ENCODE measurements at places on chromosomes 12 and 14.

GRCh38 chr14:68939893-68940613 lies 39.0 kb downstream of the ACTN1 start:
- DNase-seq, result peak; percentile 45

DNA sequence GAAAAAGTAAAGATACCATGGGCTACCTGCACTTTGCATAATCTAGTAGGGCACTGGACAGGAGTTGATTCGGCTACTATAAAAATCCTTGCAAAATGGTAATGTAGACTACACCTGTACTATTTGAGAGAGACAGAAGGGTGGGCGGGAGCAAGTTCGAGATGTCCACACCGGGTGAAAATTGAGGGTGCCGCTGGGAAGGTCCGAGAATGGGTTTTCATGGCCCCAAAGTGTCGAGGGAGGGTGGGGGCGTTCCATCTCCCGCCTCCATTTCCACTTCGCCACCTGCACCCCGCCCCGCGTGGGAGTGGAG lies 648 bp downstream of the SNX6 start:
- DNase-seq, result no peak

GRCh38 chr12:2583642-2584401 lies 210.9 kb upstream of the FKBP4 start:
- no peak for DNase-seq

GRCh38 chr14:81633496-81633895 lies 99.8 kb upstream of the SEL1L start:
- DNase-seq, result no peak

GRCh38 chr12:113448873-113449272 lies 22.8 kb downstream of the LHX5 start:
- no peak for DNase-seq

- no peak for DNase-seq
Measured at GRCh38 chr12:104520242-104520900, 63.6 kb downstream of the CHST11 start.

GRCh38 chr14:101838476-101838875 lies 77.0 kb downstream of the PPP2R5C start:
- DNase-seq, result no peak

- no peak for DNase-seq
Measured at GRCh38 chr14:88351966-88352691, 29.1 kb upstream of the KCNK10 start.

DNA sequence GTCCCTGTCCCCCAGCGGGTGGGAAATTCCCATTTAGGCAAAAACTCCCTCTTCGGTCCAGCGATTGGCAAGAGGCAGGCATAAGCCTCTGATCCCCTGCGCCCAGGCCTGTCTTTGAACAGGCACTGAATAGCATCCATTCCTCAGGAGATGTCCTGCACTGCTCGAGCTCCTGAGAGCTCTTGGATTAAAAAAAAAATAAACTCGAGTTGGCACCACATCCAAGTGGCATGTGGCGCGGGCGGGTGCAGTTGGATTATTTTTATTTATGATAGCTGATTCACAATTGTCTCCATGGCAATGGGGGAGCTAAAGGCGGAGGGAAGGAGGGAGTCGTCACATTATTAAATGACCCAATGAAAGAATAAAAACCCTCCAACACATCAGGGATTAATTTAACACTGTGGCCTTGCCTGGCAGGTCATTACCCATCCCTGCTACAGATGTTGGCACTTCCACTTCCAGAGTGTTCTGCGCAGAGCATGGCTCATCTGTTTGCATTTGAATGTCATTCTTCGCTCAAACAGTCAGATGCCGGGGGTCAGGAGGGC lies 207.2 kb downstream of the AACS start:
- DNase-seq, result no peak

DNA sequence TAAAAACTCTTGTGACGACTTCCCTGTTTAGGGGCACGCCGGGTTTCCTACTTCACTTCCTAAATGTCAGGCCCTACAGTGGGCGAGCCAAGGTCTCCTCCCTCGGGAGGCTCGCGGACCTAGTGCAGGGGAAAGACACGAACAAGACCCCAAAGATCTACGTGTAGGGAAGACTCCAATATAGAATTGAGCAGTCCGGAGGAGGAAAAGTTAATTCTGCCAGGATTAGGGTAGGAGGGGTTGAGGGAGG lies 564 bp downstream of the ATXN3 start:
- DNase-seq, result peak; percentile 12

GRCh38 chr12:124864326-124864752 lies 675 bp upstream of the SCARB1 start:
- DNase-seq, result no peak

DNA sequence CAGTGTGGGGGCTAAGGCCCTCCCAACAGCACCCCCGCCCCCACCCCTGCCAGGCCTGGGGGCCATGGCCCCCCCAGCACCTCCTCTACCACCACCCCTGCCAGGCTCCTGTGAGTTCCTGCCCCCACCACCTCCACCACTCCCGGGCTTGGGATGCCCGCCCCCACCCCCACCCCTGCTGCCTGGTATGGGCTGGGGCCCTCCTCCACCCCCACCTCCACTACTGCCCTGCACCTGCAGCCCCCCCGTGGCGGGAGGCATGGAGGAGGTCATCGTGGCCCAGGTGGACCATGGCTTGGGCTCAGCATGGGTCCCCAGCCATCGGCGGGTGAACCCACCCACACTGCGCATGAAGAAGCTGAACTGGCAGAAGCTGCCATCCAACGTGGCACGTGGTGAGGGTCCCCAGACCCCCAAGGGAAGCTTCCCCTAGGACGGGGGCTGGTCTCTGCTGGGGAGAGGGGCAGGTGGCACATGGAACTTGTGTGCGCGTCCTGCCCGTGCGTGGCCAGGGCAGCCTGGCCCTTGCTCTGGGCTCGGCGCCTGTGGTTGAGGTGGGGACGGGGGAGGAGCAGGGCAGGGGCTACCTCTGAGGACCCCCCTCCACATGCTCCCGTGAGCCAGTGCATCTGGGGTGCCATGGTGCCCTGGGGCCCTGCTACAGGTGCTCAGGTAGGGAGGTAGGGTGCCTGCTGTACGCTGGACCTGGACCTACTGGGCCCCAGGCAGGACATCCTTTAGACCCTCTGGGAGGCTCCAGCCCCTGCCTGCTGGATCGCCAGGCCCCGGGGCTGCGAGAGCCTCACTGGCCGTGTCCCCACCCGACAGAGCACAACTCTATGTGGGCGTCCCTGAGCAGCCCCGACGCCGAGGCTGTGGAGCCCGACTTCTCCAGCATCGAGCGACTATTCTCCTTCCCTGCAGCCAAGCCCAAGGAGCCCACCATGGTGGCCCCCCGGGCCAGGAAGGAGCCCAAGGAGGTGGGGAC lies 16.1 kb upstream of the ADSS1 start:
- no peak for DNase-seq

- DNase-seq, result no peak
Measured at GRCh38 chr12:51205350-51205749, 12.5 kb downstream of the POU6F1 start.

DNA sequence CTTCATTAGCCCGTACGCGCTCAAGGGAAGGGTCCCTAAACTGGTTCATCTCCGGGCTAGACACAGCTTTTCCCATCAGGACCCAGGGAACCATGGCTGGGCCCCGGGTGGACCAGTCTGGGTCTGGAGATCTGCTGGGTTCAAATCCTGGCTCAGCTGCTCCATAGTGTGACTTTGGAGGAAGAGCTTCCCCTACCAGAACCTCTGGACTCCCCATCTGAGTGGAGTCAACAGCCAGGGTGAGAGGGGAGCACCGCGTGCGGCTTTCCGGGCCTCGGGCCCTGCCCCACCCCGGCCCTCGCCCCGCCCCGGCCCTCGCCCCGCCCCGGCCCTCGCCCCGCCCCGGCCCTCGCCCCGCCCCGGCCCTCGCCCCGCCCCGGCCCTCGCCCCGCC lies 41.2 kb downstream of the BEGAIN start:
- no peak for DNase-seq

GRCh38 chr12:22543246-22544037 lies 900 bp downstream of the C2CD5 start:
- DNase-seq, result peak; percentile 53

DNA sequence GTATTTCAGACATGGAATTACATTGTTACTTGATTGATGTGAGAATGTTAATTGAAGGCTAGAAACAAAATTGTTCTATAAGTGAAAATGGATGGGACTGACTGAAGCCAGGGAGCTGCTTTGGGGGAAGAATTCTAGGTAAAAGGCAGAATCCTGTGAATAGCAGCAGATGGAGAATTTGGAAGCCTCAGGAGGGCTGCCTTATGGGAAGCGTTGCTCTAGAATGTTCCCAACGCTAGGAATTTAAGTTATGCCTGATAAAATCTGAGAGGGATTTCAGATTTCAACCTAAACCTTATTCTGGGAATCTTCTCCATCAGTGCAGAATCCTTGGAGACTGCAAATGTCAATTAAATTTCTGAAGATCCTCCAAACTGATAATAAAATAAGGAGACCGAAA lies 858.2 kb upstream of the FLRT2 start:
- DNase-seq, result no peak

GRCh38 chr12:120713861-120714482 lies 3.7 kb downstream of the UNC119B start:
- DNase-seq, result peak; percentile 72

- no peak for DNase-seq
Measured at GRCh38 chr12:51171884-51172514, 936 bp downstream of the TFCP2 start.

DNA sequence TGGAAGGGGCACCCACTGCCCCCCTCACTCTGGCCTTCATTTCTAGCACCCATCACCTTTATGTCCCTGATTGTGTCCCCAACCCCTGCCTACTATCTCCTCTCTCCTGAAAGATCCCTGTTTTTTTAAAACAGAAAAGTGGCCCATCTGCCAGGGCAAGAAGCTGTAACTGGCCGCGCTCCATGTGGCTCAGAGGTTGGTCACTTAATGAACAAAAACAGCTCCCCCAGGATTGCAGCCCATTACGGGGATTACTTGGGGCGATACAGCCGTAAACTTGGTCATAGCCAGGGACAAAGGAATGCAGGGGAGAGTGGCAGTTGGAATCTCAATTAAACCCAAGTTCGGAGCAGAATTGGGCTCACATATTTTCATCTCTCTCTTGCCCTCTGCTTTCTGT lies 34.8 kb upstream of the VSX2 start:
- no peak for DNase-seq

DNA sequence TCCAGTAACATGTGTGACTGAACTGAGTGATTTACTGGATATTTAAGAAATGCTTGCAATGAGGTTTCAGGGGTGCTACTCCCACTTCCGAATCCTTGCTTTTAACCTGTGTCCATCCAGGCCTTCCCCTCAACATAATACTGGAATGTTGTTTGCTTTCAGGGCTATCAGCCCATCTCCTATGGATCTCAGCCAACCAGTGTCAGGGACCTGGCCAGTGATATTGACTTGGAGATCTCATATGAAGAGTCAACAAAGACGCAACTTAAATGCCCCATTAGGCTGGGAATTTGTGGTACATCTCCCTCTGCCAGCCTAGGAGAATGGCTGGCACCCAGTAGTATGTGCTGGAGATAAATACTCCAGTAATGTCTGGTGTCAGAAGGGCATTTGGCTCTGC lies 889 bp upstream of the IFT43 start:
- DNase-seq, result no peak

- no peak for DNase-seq
Measured at GRCh38 chr12:84922693-84923092, 10.1 kb upstream of the SLC6A15 start.

- no peak for DNase-seq
Measured at GRCh38 chr12:27688671-27689070, 7.6 kb upstream of the REP15 start.

DNA sequence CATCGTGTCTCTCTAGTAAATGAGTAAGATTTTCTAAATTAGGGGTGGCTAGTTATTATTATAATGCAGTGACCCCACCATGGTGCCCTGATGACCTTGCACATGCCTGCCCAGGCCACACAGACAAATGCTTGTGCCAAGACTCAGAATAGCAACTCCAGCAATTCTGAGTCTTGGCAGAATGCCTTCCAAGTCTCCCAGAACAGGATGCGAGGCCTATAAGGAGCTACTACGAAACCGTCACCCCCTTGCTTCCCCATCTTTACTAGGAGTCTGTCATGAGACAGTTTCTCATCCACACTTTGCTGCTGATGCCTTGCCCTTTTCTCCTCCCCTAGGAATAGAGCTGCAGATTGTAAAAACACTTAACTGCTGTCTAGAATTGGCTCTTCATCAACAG lies 559.9 kb downstream of the TRHDE start:
- no peak for DNase-seq

GRCh38 chr12:76519538-76519937 lies 40.0 kb downstream of the OSBPL8 start:
- DNase-seq, result no peak

DNA sequence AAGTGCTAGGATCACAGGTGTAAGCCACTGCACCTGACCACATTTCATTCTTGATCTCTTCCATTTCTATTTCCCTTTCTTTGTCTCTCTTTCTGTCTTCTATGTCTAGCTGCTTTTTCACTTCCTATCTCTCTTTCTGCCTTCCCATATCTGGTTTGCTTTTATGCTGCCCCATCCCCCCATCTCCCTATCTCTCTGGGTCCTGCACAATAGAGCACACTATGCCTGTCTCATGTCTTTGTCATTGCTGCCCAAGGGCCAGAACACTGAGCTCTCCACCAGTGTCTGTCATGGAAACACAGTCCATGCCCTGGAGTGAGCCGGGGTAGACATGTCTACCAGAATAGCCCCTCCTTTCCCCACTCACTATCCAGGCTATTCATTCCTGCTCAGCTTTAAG lies 12.3 kb upstream of the RARG start:
- DNase-seq, result no peak

DNA sequence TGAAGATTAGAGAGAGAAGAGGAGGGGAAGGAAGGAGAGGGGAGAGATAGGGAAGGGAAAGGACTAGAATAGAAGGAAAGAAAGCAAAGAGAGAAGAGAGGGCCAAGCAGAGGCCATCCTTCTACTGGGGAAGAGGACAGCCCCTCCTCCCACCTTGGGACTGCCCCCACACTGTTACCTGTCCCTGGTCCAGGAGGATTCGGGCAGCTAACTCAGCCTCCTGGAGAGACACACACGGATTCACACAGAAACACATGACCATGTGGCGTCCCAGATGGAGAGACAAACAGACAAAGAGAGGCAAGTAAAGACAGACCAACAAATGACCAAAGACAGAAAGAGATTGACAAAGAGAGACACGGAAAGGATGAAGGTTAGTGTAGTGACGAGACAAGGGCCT lies 2.2 kb downstream of the NDRG2 start:
- DNase-seq, result no peak

DNA sequence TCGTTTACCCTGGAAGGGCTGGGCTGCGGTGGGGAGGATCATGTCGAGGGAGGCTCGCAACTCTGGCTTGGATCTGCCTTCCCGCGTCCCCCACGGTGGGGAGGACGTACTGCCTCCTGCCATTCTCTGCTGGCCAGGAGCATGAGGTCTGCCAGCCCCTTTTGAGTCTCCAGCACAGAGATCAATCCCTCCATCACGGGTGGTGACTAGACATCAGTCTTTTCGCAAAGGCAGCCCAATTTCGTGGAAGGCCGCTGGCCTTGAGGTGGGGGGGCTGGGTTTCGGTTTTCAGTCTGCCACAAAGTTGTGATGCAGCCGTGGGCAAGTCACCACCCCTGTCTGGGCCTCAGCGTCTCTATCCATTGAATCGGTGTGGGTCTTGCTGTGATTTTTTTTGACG lies 62.2 kb downstream of the PRMT8 start:
- no peak for DNase-seq
